ENCODE measurements at places on chromosomes 3 and 15.

DNA sequence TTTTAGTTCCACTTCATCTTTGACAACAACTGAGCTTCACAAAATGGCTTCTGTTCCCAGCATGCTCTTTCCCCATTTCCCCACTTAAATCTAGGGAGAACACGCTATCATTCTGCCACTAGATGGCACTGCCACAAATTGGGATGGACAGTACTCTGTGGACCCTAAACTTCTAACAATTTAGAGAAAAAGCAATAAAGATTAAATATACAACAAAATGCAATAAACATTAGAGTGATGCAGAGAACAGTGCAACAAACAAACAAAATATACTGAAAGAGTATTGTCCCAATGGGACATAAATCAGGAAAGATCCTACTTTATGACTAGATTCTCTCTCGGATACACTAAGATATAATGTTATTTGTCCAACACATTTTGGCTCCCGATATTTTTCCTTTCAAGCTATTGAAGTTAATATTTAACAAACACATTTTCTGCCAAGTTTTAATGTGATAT lies 169.7 kb upstream of the TMCO5A start:
- no peak for DNase-seq

- no peak for DNase-seq
Measured at GRCh38 chr3:46904303-46905212, 27.0 kb downstream of the PTH1R start.

GRCh38 chr15:36632226-36632625 lies 52.8 kb downstream of the CDIN1 start:
- DNase-seq: no peak

- DNase-seq: no peak
Measured at GRCh38 chr15:81363718-81364500, 10.1 kb downstream of the TMC3 start.

- DNase-seq: no peak
Measured at GRCh38 chr3:107987036-107987939, 103.5 kb downstream of the CD47 start.

DNA sequence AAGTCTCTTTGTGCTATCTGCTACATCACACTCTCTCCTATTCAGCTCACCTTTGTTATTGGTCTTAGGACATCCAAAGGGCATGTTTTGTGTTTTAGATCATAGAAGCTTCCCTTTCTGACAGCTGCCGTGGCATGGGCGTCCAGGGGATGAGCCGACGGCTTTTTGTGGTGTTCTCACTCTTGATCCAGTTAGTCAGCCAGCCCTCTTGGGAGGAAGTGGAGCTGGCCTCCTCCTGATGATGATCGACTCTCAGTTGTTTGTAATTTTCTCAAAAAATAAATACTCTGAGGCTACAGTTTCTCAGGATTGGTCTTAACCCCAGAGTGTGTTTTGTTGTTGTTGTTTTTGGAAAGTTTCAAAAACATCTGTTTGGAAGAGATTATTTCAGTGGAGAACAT lies 34.4 kb downstream of the BOC start:
- DNase-seq: no peak

DNA sequence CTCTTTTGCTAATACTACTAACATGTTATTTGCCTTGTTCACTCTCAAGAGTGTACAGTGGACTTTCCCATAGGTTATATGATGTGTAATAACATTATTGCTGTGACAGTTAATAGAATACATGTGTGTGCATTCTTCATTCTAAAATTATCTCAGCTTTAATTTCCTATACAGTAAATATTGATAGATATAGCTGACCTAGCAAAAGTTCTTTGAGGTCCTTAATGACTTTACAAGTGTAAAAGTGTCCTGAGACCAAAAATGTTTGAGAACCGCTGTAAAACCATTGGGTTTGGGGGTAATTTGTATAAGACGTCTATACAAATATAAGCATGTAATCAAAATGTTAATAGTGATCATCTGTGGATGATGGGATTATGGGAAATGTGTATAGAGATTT lies 469.5 kb upstream of the PROK2 start:
- no peak for DNase-seq

Measured in substantia nigra (tissue), 51 donors.